ENCODE measurements at places on chromosomes 13 and 19.

- DNase-seq, result no peak
Measured at GRCh38 chr13:34151885-34152284, 333.9 kb downstream of the RFC3 start.

DNA sequence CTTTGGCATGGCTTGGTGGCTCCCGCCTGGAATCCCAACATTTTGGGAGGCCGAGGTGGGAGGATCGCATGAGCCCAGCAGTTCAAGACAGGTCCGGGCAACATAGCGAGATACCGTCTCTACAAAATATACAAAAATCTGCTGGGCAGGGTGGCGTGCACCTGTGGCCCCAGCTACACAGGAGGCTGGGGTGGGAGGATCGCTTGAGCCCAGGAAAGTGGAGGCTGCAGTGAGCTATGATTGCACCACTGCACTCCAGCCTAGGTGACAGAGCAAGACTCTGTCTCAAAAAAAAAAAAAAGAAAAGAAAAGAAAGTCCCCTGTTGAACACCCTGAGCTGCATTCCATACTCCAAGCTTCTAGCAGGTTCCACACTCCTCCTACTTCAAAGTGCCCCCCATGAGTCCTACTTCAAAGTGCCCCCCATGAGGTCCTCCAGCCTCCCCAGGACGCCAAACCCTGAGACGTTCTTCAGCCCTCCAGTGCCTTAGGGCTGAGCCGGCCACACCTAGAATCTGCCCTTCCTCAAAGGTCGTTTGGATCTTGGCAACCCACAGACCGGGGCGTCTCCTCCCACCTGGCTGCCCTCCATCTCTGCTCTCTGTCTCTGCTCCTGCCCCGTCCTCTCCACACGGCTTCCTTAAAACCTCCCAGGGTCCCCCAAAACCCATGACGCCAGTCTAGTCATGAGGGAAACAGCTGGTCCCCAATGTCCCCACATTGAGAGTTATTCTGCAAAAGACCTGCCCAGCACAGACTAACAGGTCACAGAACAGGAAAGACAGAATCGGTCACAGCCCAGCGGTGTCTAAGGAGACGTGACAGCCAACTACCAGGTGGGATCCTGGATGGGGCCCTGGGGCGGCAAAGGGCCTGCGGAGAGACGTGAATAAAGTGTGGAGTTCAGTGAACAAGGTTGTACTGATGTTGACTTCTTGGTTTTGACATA lies 4.8 kb downstream of the TJP3 start:
- no peak for DNase-seq

DNA sequence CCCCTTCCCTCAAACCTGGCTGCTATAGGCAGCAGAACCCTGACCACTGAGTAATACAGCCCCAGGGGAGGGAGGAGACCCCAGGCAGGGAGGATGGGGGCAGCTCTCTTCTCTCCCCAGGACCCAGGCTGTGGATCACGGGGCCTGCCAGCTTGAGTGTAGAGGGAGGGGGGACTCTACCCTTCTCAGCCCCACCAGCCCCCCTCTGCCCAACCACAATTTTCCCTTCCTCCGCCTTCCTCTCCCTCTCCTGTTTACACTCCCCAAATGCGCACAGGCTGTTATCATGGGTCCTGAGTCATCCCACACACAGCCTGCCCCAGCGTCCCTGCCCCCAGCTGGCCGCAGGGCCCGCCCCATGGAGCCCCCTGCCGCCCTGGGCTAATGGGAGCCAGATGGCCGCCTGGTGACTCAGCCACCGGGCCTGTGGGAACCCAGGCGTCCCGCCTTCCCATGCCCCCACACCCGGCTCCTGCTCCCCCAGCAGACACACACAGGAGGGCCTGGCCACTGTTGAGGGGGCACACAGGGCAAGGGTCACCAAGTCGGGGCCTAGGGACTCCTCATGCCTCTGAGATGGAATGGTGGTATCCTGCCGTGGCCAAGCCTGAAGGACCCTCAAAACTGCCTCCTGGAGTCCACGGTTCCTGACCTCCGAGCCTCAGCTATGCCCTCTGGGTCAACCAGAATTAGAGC lies 13.6 kb downstream of the CCDC97 start:
- DNase-seq, result peak; percentile 97

- no peak for DNase-seq
Measured at GRCh38 chr13:88622362-88622973, 951.3 kb downstream of the SLITRK5 start.

GRCh38 chr19:4357095-4357797 lies 13.9 kb downstream of the MPND start:
- no peak for DNase-seq

DNA sequence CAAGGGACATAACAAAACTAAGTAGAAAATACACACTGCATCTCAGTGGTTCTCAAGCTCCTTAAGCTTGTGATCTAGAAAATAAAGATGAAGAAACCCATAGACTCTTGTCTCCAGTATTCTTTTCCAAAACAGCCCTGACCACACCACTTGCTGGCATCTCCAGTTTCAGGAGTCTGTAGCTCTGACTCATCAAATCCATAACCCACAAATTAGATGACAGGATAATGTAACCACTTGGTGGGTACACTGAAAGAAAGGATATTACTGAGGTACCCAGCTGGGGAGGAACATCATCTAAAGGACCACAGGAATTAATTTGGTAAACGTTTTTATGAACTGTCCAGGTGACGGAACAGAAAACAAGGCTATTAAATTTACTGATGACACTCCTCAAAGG lies 214.7 kb downstream of the VWA8 start:
- DNase-seq, result peak; percentile 57

Data from adipocyte (in vitro differentiated cells).